Activated CD4-positive, alpha-beta memory T cell treated with anti-CD3 and anti-CD28 coated beads for 36 hours (primary cell): ENCODE measurements at places on chromosomes 5 and 9. TPM values are rescaled to one million over a fixed set of nuclear protein-coding genes. Genes with fewer than 3 reads are reported as not detected.

The LCN9 gene
- total RNA-seq: not detected

The NUTM2F gene
- total RNA-seq: not detected

The HMCN2 gene
- total RNA-seq: not detected

The EQTN gene
- total RNA-seq: not detected

DNA sequence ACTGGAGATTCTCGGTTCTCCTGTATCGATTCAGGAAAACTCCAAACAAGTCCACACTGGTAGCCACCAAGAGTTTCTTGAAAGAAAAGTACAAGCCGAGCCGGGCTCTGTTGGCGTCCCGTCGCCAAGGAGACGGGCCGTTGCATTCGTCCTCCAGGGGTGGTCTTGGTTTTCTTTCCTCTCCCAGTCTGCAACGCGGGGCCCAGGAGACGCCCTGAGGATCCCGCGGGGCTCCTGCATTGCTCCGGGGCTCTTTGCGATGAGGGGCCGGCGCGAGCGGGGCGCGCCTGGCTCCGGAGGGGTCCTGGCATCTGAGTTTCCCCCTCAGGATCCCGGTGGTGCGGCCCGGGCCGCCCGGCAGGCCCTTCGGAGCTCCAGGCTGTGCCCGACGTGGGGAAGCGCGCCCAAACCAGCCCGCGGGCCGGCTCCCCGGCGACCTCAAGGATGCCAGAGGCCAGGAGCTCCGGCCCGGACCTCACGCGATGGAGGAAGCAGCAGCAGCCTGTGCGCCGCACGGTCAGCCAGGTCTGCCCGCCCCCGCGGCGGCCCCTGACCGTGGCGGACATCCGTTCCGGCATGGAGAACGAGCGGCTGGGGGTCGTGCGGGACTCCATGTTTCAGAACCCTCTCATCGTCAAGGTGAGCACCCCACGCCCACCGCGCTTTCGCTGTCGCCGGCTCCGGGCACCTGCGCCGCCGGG, at the start of gene CFAP77:
Gene CFAP77, plus strand, starts transcription at position 384 of the 701 bp plus-strand sequence. Its CDS starts 61 bp downstream, at position 445.
- peak; percentile 40 for DNase-seq

GRCh38 chr5:160064417-160064810, 54.8 kb downstream of the PWWP2A start:
- no peak for DNase-seq

- DNase-seq: no peak
Measured at GRCh38 chr5:147559749-147560148, 49.9 kb upstream of the DPYSL3 start.

GRCh38 chr5:113027431-113027830, 50.8 kb downstream of the DCP2 start:
- no peak for DNase-seq

GRCh38 chr5:17037751-17038150, 101.7 kb upstream of the MYO10 start:
- DNase-seq: no peak

- no peak for DNase-seq
Measured at GRCh38 chr5:94702729-94703128, 84.3 kb downstream of the SLF1 start.
